ENCODE measurements at places on chromosomes 5 and 9. TPM values are rescaled to one million over a fixed set of nuclear protein-coding genes. Genes with fewer than 3 reads are reported as not detected.

FBLL1 gene
- total RNA-seq: 5.3 TPM

FAM221B gene
- total RNA-seq: not detected

SAXO1 gene
- total RNA-seq: 0.02 TPM

EQTN gene
- total RNA-seq: 1.4 TPM

NR6A1 gene
- 222 TPM for total RNA-seq
